ENCODE measurements at places on chromosomes 2 and 18. TPM values are rescaled to one million over a fixed set of nuclear protein-coding genes. Genes with fewer than 3 reads are reported as not detected.

The CDK15 gene
- total RNA-seq, result not detected

The HAAO gene
- 187 TPM for total RNA-seq

The MATN3 gene
- not detected for total RNA-seq

The DNAJC5G gene
- total RNA-seq, result not detected

The RBM44 gene
- 0.07 TPM for total RNA-seq

The EDAR gene
- 1.6 TPM for total RNA-seq

The TMEM163 gene
- not detected for total RNA-seq

The MAP3K19 gene
- total RNA-seq, result not detected

The ZNF532 gene
- 4.6 TPM for total RNA-seq

The CNGA3 gene
- not detected for total RNA-seq

The NRP2 gene
- total RNA-seq, result 6.7 TPM

The FER1L5 gene
- not detected for total RNA-seq

The C1GALT1C1L gene
- total RNA-seq, result not detected

The SPC25 gene
- total RNA-seq, result 0.99 TPM

The MC4R gene
- not detected for total RNA-seq

The CHRNG gene
- not detected for total RNA-seq
